ENCODE measurements at places on chromosomes 16 and 17.

- no peak for DNase-seq
Measured at GRCh38 chr17:78268951-78269905, 37.8 kb downstream of the TMEM235 start.

- no peak for DNase-seq
Measured at GRCh38 chr16:2836646-2837508, 6.8 kb downstream of the ZG16B start.

- no peak for DNase-seq
Measured at GRCh38 chr16:70522216-70523075, 908 bp downstream of the COG4 start.

DNA sequence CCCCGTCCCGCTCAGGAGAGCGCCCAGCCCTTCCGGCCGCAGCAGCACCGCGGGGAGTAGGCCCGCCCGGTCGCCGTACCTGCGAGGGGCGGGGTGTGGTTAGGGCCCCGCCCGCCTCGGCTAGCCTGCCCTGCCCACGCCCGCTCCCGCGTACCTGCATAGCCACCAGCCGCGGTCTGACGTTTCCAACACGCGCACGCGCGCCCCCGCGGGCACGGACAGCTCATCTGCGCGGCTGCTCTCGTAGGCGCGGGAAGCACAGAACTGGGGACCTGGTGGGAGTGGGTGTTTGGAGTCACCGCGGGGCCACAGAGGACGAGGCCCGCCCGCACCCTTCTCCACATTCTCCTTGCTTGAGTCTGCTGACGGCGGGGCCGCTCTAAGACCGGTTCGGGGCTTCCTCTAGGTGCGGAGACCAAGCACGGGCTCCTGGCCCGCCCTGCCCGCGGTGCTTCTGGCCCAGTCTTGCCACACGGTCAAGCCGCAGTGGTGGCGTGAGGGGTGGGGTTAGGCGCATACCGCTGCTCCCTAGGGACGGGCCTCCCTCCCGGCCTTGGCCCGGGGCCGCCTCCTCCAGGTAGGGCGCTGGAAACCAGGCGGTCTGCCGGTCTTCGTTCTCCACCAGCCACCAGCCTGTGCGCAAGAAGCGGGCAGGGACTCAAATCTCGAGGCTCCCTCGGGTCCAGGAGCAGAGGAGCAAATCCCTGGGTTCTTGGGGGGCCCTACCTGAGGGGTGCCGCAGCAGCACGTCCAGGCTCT, 1.8 kb downstream of the NOXO1 start:
- DNase-seq, result no peak

DNA sequence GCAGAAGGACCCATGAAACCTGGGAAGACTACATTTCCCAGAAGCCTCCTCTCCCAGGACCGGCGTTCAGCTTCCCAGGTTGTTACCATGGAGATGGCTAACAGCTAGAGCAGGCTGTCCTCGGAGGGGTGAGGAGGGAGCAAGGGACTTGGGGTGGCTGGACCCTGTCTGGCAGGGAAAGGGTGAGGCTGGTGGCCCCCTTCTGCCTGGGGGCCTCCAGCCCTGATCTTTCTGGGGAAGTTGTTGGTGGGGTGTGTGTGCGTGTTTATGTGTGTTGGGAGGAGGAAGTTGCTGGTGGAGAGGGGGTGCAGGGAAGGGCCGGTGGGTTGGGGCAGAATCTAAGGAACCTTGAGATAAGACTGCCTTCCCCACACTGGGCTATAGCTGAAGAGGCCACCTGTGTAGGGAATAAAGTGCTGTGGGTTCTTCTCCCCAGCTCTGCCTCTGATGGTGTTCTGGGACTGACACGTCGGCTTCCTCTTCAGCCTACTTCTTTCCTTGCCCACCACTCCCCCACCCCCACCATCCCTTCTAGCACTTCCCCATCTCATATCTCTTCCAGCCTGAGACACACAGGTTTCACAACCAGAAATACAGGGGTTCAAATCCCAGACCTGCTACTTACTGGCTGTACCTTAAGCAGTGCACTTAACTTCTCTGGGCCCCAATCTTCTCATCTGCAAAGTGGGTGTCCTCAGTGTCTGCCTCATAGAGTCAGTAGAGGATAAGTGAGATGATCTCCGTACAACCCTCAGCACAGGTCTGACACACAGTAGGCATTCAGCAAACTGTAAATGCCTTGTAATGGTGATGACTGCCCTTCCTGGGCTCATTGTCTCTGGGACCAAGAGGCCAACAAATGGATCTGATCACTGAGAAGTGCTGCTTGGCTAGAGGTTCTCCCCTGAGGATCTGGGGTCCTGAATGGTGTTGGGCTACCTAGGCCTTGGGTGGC, at the start of gene DRC7:
Gene DRC7, plus strand, starts transcription at position 82 of the 955 bp plus-strand sequence. CDS start 3,144 bp downstream, outside the sequence.
- DNase-seq, result no peak

- no peak for DNase-seq
Measured at GRCh38 chr17:4913994-4914393, 11.1 kb upstream of the CHRNE start.

DNA sequence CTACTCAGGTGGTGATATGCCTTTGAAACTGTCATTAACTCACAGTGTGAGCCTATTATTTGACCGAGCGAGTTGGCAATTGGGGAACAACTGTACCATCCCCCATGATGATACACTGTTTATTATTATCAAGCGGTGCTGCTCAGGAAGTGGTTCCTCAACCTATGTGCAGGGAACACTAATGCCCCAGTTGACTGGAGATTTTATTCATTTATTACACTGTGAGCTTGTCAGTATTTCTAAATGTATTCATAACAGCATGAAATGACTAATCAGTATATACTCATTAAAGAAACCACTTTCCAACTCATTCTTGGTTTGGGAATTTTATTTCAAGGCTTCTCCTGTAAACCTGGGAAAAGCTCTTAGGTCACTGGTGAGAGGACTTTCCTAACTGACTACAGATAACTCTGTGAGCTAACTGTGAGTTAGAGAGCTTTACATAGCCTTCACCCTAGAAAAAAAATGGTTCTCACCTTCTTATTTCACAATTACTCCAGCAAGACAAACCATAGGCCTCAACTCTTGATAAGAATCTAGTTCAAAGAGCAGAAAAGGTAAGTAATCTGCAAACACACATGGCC, 42.4 kb downstream of the NXPH3 start:
- DNase-seq, result no peak

DNA sequence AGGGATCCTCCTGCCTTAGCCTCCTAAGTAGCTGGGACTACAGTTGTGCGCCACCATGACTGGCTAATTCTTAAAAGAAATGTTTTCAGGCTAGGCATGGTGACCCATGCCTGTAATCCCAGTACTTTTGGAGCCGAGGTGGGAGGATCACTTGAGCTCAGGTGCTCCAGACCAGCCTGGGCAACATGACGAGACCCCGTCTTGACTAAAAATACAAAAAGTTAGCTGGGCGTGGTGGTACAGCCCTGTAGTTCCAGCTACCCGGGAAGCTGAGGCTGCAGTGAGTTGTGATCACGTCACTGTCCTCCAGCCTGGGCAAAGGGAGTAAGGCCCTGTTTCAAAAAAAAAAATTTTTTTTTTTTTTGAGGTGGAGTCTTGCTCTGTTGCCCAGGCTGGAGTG, 173.1 kb downstream of the SEC14L1 start:
- DNase-seq, result no peak

GRCh38 chr17:66717641-66718058, 117.3 kb upstream of the CACNG5 start:
- DNase-seq, result no peak

GRCh38 chr16:74682556-74682955, 15.9 kb upstream of the RFWD3 start:
- no peak for DNase-seq

DNA sequence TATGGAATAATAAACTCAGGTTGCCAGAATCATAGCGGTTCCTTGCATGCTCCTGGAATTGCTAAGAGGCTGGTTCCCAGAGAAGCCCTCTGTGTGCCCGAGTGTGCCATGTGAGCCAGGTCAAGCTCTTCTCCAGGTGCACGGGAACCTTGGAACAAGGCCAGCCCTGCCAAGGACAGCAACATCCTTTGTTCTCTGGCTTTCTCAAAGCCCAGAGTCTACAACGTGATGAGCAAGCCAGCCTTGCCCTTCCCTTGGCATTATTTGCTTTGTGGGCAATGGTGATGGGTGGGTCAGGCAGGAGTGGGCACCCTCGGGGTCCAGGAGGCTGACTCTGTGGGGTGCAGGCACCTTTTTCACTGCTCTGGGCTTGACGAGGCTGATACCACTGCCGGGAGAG, 14.2 kb upstream of the SEC14L1 start:
- DNase-seq, result no peak

- no peak for DNase-seq
Measured at GRCh38 chr16:4713663-4714501, 20.2 kb downstream of the ANKS3 start.

GRCh38 chr17:68516732-68517131, 4.5 kb downstream of the PRKAR1A start:
- DNase-seq, result no peak

- DNase-seq, result no peak
Measured at GRCh38 chr17:69914520-69914919, 160.5 kb upstream of the KCNJ16 start.

- no peak for DNase-seq
Measured at GRCh38 chr16:79267781-79268180, 332.8 kb downstream of the MAF start.

DNA sequence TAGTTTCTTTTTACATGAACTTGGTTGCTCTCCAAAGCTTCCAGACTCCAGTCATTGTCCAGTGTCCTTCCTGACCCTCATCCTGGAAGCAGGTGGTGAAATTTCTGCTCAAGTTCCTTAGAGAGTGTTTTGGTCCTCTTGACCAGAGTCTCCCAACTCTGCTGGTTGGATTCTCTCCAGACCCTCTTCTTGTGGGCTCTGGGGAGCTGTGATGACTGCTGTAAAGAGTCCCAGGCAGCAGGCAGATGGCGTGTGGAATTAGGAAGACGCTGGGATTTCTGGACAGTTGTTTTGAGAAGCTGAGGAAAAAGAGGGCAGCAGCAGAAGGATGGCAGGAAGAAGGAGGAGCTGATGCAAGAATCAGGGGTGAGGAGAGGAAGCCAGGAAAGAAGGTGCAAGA, 1.6 kb upstream of the SEZ6 start:
- DNase-seq, result no peak

DNA sequence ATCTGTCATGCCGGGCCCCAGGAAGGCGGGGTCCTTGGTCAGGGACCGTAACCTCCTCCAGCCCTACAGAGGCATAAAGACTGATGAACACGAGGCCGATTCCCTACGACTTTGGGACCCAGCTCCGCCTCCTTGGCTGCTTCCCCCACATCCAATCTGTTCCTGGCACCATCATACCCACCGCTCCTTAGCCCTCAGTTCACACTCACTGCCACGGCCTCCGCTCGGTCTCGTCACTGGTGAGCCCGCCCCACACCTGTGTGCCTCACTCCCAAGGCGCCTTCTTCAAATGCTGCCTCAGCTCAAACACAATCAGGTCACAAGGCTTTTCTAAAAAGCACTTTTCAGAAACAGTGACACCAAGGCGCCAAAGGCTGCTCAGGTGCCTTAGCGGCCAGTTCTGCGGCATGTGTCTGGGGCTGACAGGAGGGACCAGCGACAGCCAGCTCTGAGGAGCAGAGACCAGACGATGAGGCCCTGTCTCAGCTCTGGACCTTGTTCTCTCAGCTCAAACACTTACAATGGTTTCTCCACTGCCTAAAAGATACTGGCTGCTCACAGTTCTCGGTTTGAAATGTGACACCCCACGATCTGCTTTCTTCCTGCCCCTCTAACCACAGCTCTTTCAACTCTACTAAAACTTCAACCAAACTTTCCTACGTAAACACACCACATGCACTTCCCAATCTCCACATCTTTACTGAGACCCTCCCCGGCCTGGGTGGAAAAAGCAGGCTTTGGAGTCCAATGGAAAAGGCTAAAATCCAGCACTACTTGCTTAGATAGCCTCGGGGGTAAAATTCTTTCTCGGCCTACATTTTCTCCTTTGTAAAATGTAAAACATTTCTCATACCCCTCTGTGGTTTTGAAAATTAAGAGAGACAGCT, 33.2 kb downstream of the CYB5D2 start:
- DNase-seq, result no peak

- DNase-seq, result no peak
Measured at GRCh38 chr16:17936766-17937402, 399.7 kb downstream of the NPIPA8 start.

- no peak for DNase-seq
Measured at GRCh38 chr17:61338000-61338798, 61.4 kb upstream of the TBX2 start.

- no peak for DNase-seq
Measured at GRCh38 chr16:30530163-30531037, 4.0 kb upstream of the ZNF768 start.

DNA sequence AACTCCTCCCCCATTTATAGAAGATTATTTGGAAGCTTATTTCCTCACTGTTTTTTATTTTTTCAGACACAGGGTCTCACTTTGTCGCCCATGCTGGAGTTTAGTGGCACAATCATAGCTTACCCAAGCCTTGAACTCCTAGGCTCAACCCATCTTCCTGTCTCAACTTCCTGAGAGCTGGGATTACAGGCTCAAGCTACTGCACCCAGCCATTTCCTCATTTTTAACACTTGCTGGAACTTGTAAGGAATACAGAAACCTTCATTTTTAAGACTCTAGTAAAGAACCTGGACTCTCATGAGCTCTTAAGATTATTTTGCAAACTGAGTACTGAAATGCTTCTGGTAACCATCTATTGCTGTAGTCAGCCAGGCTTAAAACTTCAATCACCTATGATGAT, 29.9 kb downstream of the KANSL1 start:
- no peak for DNase-seq

DNA sequence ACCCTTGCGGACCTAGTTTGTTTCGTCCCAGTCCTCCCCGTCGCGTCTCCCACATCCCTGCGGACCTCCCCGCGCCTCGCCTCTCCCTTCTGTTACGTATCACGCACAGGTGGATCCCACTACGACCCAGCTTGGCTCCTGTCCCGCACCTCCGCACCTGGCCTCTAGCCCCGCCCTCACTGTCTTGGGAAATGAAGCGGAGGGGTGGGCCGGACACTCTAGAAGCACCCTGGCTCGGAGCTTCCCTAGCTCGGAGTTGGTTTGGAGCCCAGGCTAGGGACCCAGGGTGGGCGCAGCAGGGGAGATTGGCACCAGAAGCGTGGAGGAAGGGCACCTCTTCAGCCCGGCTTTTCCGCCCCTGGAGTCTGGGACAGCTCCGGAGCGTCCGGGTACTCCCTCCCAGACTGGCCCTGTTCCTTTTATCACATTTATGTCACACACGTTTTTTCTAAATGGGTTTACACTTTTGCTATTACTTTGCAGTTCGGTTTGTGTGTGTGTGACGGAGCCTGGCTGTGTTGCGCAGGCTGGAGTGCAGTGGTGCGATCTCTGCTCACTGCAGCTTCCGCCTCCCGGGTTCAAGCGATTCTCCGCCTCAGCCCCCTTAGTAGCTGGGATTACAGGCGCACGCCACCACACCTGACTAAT, 1.4 kb upstream of the CEMP1 start:
- DNase-seq, result no peak

- DNase-seq, result no peak
Measured at GRCh38 chr17:17089796-17090641, 47.8 kb downstream of the MPRIP start.

DNA sequence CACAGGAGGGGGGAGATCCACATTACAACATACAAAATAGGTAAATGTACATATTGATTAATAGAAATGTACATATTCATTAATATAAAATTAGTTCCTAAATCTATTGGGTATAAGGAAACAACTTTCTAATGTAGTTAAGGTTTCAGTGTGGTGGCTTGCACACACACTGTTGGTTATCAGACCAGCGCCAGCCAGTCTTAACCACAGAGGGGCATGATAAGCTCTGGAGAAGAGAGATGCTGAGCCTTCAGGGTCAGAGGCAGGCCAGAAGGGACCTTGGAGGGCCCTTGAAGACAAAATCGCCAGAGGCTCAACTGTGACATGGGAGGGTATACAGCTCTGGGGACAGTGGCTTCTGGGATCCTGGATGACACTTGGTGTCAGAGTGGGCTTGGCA, 10.9 kb upstream of the ZFP90 start:
- DNase-seq, result no peak

GRCh38 chr16:67537270-67537635, 8.6 kb downstream of the RIPOR1 start:
- DNase-seq, result no peak
